Stimulated activated CD8-positive, alpha-beta memory T cell treated with anti-CD3 and anti-CD28 coated beads, Interleukin-4, amount 100 ng/mL, for 48 hours (primary cell): ENCODE measurements at places on chromosomes 6 and 20.

DNA sequence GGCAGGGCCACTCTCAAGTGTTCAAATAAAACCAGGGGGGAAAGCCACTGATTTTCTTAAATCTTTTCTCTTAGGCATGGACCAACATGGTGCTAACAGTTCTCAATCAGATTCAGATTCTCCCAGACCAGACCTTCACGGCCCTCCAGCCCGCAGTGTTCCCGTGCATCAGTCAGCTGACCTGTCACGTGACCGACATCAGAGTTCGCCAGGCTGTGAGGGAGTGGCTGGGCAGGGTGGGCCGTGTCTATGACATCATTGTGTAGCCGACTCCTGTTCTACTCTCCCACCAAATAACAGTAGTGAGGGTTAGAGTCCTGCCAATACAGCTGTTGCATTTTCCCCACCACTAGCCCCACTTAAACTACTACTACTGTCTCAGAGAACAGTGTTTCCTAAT, 41.5 kb upstream of the SMIM28 start:
- no peak for DNase-seq

- no peak for DNase-seq
Observed at GRCh38 chr20:20755674-20756319, 43.4 kb upstream of the RALGAPA2 start.

- DNase-seq: no peak
Observed at GRCh38 chr20:18541741-18542140, 25.5 kb upstream of the SMIM26 start.

DNA sequence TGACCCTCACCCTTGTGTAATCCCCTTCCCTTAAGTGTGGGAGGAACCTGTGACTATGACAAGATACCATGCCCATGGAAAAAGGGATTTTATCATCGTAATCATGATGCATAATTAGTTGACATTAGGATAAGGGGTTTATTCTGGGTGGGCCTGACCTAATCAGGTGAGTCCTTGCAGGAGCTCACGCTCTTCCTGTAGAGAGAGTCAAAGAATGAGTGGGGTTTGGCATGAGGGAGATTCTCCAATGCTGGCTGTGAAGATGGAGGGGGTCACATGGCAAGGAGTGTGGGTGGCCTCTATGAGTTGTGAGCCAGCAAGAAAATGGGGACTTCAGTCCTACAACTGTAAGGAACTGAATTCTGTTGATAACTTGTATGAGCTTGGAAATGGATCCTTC, 342.0 kb upstream of the TSHZ2 start:
- no peak for DNase-seq

DNA sequence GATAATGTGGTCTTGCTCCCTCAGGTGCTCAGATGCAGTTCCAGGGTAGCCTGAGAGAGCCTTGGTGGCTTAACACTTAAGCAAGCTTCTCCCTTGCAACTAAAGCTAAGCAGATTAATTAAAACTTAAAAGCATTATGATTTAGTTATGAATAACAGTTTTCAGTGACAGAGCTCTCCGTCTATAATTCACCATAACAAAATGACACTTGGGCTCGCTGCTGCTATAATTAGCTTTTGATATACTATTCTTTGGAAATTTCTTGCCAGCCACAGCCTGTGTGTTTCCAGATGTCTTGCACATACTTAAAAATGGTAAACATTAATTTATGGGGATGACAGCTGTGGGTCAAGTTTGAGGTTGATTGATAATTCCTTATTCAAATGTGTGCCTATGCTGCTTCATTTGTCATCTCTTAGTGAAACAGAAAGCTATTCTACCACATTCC, 380.5 kb downstream of the TFAP2B start:
- no peak for DNase-seq
